Right ventricle myocardium superior (tissue), 1 donor: ENCODE measurements at places on chromosomes 2 and 18.

DNA sequence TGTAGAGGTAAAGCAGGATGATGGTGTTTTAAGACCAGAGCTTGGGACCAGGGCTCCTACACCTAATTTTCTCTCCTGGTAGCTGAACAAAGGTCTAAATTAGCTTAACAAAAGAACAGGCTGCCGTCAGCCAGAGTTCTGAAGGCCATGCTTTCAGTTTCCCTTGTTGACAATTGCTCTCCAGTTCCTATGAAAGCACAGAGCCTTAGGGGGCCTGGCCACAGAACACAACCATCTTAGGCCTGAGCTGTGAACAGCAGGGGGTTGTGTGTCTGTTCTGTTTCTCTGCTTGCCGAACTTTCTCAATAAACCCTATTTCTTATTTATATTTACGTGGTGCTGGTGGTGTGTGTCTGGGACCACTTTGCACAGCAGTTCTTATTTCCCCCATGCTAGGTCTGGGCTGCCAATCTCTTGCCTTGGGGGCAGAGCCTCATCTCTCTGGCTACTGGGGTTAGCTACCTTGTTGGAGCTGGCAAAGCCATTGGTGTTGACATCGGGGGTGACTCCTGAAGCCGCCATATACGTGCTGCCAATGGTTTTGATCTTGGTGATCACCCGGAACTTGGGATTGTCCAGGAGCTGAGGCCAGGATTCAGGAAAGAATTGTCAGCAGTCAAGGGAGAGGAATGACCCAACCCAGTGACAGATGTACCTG is 29.0 kb downstream of the CENPO start:
- no peak for DNase-seq

GRCh38 chr2:233434666-233435330 is 80.5 kb downstream of the DGKD start:
- DNase-seq, result no peak

GRCh38 chr2:53053937-53054336 is 713.7 kb upstream of the CHAC2 start:
- no peak for DNase-seq

- DNase-seq, result no peak
Observed at GRCh38 chr2:214995926-214996670, 142.3 kb downstream of the ABCA12 start.

DNA sequence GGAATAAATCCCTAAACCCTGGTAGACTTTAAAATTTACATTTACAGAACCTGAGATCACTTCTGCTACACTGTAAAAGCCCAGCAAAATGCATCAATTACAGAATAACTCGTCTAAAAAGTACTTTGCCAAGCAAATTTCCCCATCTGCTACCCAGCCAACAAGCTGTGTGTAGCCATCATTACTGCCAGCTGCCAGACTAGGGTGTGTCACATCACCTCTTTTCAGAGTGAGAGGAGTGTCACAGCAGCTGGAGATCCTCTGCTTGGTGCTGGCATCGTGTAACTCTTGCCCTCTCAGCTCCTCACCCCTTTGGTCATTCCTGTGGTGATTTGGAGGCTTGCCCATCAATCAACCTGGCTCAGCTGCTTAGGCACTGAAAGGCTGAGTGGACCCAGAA is 340.4 kb upstream of the MMADHC start:
- no peak for DNase-seq

DNA sequence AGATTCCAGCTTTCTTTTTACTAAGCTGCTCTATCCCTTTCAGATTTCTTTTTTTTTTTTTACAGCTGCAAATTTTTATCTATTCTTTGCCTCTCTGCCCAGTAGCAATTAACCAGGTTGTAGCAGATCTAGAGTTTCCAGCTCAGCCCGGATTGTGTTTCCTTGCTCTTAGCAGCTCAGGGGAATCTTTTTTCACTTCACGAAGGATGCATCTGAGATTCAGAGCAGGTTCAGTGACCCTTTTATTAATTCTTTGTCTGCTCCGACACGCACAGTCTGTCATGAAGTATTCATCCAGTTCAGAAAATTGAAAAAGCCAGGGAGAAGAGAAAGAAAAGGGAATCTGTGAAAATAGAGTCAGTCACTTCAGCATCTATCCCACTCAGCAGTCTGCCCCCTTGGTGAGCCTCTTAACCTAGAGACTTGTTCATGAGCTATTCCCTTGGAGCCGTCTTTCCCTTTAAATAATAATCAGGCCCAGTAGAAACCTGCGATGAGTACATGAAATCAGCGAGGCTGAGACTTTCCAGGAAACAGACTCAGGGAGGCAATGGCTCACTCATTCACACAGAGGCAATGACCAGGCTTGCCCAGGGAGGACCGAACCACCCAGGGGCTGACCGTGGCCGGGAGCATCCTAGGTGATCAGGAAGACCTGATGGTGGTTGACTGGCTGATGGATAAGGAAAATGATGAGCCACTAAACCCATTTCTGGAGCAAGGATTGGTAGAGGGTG is 103.4 kb upstream of the ITGA6 start:
- no peak for DNase-seq

DNA sequence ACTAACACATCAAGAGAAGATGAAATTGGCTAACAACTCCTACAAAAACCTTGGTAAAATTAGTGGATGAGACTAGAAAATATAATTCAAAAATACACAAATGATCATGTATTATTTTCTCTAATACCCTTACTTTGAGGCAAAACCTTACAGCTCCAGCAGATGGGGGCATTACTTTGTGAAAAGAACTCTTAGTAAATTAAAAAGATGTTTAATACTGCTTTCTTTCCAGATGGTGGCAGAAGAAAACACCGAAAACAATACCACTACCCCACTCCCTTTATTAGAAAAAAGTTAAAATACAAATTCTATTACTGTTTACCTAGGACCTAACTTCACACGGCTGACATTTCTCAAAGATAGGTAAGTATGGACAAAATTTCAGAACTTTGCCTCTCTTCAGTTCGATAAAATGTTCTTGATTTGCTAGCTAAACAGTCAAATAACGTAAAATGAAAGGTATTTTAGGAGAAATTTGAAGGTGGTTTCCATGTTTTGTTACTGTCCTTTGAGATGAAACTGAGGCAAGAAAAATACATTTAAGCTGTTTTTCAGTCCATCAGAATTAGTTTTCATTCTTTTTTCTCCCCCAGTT is 30.6 kb downstream of the ORC4 start:
- DNase-seq, result no peak

DNA sequence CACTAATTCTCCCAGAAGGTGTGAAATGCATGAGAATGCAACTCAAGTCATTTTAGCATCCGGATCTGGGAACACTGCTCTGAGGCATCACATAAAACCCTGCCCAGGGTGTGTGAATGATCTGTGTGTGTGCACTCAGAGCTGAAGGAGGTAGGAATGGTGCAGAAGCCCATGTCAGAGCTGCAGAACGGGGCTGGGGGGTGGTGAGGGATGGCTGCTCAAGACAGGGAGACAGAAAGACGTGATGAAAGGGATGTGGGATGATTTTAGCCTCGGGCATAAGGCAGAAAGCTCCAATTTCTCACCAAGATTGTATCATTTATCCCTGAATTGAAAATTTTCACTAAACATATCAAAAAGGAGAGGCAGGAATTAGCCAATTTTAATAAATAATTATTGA is 369.1 kb downstream of the EIPR1 start:
- DNase-seq, result no peak

GRCh38 chr2:75064691-75065396 is 106.4 kb downstream of the POLE4 start:
- DNase-seq, result peak; percentile 68

- peak; percentile 85 for DNase-seq
Observed at GRCh38 chr18:48928787-48929186, 22.0 kb downstream of the SMAD7 start.

DNA sequence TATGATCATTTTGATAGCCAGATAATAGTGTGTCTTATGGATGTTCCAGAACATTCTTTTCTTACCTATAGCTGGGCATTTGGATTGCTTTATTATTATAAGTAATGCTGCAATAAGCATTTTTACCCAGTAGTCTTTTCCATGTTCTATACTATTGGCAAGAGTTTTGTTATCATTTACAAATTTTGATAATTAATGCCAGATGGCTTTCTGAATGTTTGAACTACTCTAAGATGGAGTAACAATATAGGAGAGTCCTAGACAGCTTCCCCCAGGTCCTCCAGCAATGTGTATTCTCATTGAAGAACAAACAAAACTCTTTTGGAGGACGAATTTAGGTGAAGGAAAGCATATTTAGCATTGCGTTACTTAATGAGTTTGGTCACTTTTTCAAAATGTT is 73.0 kb downstream of the INPP4A start:
- DNase-seq, result no peak

GRCh38 chr18:50289108-50289443 is 1.6 kb upstream of the CXXC1 start:
- DNase-seq, result no peak

DNA sequence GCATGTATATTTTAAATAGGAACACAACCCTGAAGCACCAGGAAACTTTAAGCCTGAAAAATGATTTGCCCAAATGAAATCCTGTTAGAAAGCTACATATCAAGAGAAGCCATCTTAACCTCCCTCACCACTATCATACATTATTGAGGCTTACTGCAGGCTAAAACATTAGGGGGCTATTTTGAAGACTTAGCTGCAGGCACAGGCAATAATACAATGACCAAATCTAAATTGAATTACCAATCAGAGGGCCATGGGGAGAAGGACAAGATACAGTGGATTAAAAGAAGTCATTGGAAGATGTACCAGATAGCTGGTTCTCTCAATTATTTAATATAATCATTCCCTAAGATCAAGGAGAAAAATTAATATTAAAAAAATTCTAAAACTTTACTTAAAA is 73.7 kb downstream of the THADA start:
- DNase-seq, result no peak

DNA sequence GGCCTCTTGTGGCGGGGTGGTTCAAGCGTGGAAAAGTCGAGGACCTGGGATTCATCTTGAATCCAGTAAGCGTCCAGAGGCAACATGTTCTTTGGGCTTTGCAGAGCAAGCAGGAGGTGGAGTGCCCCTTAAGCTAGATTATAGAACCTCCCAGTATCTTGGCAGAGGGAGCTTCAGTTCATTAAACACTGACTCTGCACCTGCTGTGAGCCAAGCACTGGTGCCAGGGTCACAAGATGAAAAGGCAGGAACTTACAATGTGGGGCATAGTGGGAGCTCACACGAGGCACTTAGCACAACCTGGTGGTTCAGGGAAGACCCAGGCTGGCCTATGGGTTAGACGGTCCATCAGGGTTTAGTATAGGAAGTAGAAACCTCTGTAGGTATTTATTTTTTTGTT is 7.4 kb upstream of the FZD5 start:
- no peak for DNase-seq

- no peak for DNase-seq
Observed at GRCh38 chr2:44570777-44571176, 209.0 kb downstream of the CAMKMT start.

DNA sequence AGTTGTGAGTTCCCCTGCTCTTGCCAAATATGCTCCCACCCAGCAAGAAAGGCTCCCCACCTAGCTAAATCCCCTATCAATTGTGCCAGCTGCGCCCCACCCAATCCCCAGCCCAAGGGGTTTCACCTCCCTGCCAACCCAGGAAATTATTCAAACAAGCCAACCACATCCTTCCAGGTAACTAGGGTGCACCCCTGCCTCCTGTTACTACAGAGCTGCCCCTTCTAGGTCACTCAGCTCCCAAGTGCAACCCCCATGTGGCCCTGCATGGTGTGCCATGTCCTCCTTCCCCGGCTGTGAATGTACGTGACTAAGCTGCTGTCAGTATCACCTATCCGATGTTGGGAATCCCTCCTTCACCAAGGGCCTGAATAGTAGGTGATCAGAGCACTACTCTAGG is 91.2 kb upstream of the LDAH start:
- DNase-seq, result no peak

DNA sequence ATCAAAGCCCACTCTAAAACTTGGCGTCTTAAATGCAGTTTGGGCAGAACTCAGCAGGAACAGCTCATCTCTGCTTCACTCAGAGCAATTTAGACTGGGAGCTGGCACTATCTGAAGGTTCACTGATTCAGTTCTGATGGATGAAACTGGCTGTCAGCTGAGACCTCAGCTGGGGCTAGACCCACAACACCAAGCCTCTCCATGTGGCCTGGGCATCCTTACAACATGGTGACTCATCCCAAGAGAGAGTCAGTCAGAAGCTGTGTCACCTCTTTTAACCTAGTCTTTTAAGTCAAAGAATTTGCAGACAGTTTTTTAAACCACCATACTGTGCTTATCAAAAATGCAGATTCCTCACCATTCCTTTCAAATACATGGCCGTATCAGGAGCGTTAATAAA is 62.6 kb upstream of the ZNF397 start:
- no peak for DNase-seq

DNA sequence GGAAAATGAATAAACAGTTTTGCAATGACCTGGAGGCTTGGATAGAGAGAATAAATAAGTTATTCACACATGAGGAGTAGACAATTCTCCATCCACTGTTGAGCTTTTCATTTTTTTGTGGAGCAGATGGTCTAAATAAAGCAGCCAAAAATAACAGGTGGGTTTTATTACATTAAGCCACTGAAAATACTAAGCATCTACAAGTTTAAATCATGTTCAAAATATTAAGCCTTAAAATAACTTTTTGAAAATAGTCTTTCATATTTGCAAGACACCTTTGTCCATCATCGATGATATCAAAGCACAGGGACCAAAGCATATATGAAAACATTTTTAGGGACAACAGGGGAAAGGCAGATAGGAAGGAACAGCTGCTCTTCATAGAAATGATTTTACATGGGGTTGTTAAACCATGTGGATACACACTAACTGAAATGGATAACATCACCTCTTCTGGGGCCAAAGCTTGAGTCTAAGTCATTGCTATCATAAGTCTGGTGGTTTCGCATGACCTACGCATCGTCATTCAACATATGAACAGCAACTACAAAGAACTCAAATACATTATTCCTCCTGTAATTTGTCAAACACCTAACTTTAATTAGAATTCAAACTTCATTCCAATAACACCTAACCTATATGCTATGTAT is 197.6 kb upstream of the CHST9 start:
- DNase-seq, result no peak

DNA sequence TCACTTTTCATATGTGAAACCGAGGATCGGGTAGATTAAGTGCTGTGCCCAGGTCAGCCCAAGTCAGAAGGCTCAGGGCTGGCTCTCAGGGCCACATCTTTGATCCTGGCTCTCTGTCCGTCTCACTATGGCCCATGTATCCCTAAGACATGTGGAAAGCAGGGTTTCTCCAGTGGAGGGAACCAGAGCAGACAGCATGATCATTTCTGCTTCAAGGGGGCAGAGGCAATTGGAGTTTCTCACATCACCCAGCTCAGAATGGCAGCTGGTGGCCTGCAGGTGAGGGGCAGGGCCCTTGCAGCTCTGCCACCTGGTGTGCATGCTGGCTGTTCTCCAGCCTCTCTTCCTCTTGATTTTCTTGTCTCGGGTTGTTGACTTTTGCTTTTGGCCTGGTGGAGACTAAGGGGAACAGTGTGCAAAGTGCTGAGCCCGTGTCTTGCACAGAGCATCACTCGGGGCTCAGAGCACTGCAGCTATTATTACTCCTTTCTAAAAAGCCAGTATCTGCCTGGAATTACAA is 27.0 kb downstream of the LDLRAD4 start:
- DNase-seq, result no peak

GRCh38 chr2:20633001-20633400 is 17.9 kb downstream of the HS1BP3 start:
- DNase-seq, result peak; percentile 10
